Placental epithelial cell (primary cell): ENCODE measurements at places on chromosomes 2 and 18. TPM values are rescaled to one million over a fixed set of nuclear protein-coding genes. Genes with fewer than 3 reads are reported as not detected.

TXNDC2 gene
- total RNA-seq, result not detected in 2 replicates

LYPD1 gene
- total RNA-seq, result not detected in 2 replicates

UGT1A8 gene
- not detected in 2 replicates for total RNA-seq

MARCO gene
- 0.22 TPM in 1 of 2 replicates, not detected in the other for total RNA-seq

RSAD2 gene
- under 0.01 TPM in 1 of 2 replicates, not detected in the other for total RNA-seq

CFAP53 gene
- 0.43 and 1.2 TPM in 2 replicates for total RNA-seq

BCL11A gene
- 34.5 and 41.6 TPM in 2 replicates for total RNA-seq

NYAP2 gene
- total RNA-seq, result not detected in 2 replicates

IL36RN gene
- total RNA-seq, result 8.6 and 23.4 TPM in 2 replicates

CTNNA2 gene
- 0.39 TPM in 1 of 2 replicates, not detected in the other for total RNA-seq

CD28 gene
- total RNA-seq, result not detected in 2 replicates

REG3G gene
- not detected in 2 replicates for total RNA-seq

PAIP2B gene
- total RNA-seq, result 0.98 and 2.4 TPM in 2 replicates

FTCDNL1 gene
- 0.79 and 1.3 TPM in 2 replicates for total RNA-seq

MRPS5 gene
- 20.4 and 21.1 TPM in 2 replicates for total RNA-seq

KANSL3 gene
- 34.6 and 40.4 TPM in 2 replicates for total RNA-seq

FEV gene
- total RNA-seq, result not detected in 2 replicates

C2orf78 gene
- total RNA-seq, result not detected in 2 replicates

HOXD13 gene
- not detected in 2 replicates for total RNA-seq

AGAP1 gene
- 14.5 and 25.7 TPM in 2 replicates for total RNA-seq

TRABD2A gene
- 0.54 and 2.4 TPM in 2 replicates for total RNA-seq

CSRNP3 gene
- 2.3 and 7.5 TPM in 2 replicates for total RNA-seq

NGEF gene
- total RNA-seq, result 0.79 and 2.8 TPM in 2 replicates

PPP1R1C gene
- 4.1 and 5.5 TPM in 2 replicates for total RNA-seq

FOSL2 gene
- 118 and 224 TPM in 2 replicates for total RNA-seq

LCT gene
- under 0.01 TPM in 1 of 2 replicates, not detected in the other for total RNA-seq

NEU2 gene
- total RNA-seq, result 0.76 TPM in 1 of 2 replicates, not detected in the other

CXCR2 gene
- total RNA-seq, result not detected in 2 replicates

SULT1C4 gene
- not detected in 2 replicates for total RNA-seq

ARHGAP28 gene
- total RNA-seq, result 3.1 and 8.8 TPM in 2 replicates

PCGF1 gene
- 19.6 and 22.9 TPM in 2 replicates for total RNA-seq

UCN gene
- total RNA-seq, result 0.22 and 2.0 TPM in 2 replicates

GALNT14 gene
- not detected in 2 replicates for total RNA-seq

PREPL gene
- total RNA-seq, result 15.7 and 22.1 TPM in 2 replicates

PUM2 gene
- 40.0 and 47.9 TPM in 2 replicates for total RNA-seq

FAP gene
- 62.0 and 62.9 TPM in 2 replicates for total RNA-seq

DSG1 gene
- 1.2 and 2.9 TPM in 2 replicates for total RNA-seq

DNPEP gene
- total RNA-seq, result 47.5 and 55.0 TPM in 2 replicates

TRIM43 gene
- total RNA-seq, result 0.33 and 0.39 TPM in 2 replicates

CACNB4 gene
- total RNA-seq, result 0.22 and 2.7 TPM in 2 replicates

ALPI gene
- not detected in 2 replicates for total RNA-seq

GKN2 gene
- total RNA-seq, result not detected in 2 replicates

LANCL1 gene
- total RNA-seq, result 33.0 and 54.9 TPM in 2 replicates

WIPF1 gene
- total RNA-seq, result 13.7 TPM in 2 replicates

SLC9A4 gene
- 0.22 and 0.79 TPM in 2 replicates for total RNA-seq

HOXD12 gene
- not detected in 2 replicates for total RNA-seq

ANO7 gene
- total RNA-seq, result under 0.01 TPM in 1 of 2 replicates, not detected in the other

LCLAT1 gene
- 5.9 and 22.2 TPM in 2 replicates for total RNA-seq

CYP1B1 gene
- total RNA-seq, result 2.0 and 6.3 TPM in 2 replicates

MEIS1 gene
- total RNA-seq, result 22.9 and 47.9 TPM in 2 replicates

NR4A2 gene
- total RNA-seq, result under 0.01 and 0.43 TPM in 2 replicates

ZAP70 gene
- 0.11 TPM in 1 of 2 replicates, not detected in the other for total RNA-seq

MAP2 gene
- total RNA-seq, result 1.5 and 5.1 TPM in 2 replicates

DNER gene
- 7.9 and 11.9 TPM in 2 replicates for total RNA-seq

C1QL2 gene
- not detected in 2 replicates for total RNA-seq
